ENCODE measurements at places on chromosomes 2 and 18.

GRCh38 chr2:139763705-139764104 lies 983.5 kb upstream of the NXPH2 start:
- no peak for DNase-seq

- no peak for DNase-seq
Measured at GRCh38 chr18:57214976-57215375, 68.1 kb downstream of the BOD1L2 start.

GRCh38 chr2:10520154-10520553 lies 72.0 kb upstream of the ODC1 start:
- no peak for DNase-seq

- no peak for DNase-seq
Measured at GRCh38 chr2:168030862-168031624, 216.4 kb downstream of the STK39 start.

GRCh38 chr2:59463426-59463825 lies 1090.0 kb downstream of the BCL11A start:
- no peak for DNase-seq

DNA sequence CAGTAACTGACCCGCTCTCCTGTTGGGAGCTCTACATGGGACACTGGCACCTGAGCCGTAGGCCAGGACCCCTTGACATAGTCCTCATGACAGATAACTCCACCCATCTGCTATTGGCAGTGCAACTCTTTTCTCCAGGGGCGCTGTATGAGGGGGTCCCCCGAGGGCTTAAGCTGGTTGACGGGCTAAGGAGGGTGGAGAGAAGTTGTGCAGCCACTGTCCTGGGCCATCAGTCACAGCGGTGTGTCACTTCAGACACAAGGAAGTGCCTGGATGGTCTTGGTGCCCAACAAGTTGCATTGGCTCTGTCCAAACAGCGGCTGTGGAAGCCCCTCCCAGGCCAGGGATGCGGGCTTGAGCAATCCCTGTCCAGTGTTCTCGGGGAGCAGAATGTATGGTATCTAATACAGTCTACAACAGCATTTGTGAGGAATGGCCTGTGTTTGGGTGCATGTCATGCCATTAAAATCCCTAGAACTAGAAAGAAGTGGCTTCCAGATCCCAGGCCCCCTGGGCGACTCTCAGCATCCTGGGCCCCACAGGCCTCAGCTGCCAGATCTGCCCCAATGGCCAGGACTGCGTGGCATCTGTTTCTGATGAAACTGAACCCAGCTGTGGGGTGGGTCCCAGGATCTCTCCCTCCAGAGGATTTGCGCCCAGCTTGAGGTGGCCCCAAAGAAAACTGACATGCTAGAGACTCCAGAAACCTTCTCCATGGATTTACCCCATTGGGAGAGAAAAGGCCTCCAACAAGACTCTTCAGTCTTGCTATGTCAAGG lies 23.3 kb downstream of the TTC32 start:
- no peak for DNase-seq

Measured in lower leg skin (tissue), 4 donors.